ENCODE measurements at places on chromosomes 3 and 15.

DNA sequence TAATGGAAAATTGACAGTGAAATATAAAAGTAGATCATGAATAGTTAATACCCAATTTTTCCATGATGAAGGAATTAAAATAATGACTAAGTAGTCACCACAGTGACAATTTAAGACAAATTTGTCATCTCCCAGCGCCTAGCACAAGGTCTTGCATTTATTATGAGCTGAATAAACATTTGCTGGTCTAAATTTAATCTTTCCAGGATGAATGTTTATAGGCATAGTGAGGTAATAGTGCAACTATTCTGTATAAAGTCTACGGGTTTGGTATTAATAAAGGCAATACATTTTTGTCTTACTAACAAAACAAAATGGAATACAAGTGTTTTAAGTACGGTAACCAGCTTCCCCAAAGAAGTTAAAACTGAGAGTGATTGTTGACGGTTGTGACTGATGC, 209.3 kb downstream of the CD47 start:
- DNase-seq, result no peak

DNA sequence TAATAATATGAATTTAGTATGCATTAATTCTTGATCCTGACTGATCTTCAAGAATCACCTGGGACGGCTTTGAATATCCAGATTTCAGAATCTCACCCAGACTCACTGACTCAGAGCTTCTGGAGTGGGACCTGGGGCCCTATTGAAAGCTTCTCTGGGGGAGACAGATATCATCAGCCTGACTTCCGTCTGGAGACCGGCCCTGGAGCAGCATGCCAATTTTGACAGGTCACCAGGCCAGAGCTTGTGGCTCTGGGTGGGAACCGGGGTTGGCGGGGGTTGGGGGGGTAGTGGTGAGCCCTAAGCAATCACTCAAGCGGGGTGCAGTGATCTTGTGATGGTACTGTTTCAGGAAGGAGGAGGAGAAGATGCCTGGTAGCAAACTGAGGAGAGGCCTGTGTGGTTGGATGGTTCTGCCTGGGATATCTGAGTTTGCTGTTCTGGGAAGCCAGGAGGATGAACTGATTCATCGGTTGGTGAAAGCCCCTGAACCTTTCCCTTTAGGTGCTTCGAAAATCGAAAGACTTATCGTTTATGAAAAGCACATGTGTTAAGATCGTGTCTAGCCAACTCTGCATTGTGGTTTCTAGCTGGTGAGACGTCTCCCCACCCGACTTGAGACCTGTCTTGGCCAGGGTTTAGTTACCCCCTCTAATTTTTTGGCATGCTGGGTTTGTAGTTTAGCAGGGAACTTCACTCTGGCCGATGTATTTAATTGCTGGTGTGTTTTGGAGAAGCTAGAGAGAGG, 263.9 kb upstream of the C2CD4B start:
- no peak for DNase-seq

GRCh38 chr3:194323785-194324735, 27.1 kb downstream of the CPN2 start:
- no peak for DNase-seq

DNA sequence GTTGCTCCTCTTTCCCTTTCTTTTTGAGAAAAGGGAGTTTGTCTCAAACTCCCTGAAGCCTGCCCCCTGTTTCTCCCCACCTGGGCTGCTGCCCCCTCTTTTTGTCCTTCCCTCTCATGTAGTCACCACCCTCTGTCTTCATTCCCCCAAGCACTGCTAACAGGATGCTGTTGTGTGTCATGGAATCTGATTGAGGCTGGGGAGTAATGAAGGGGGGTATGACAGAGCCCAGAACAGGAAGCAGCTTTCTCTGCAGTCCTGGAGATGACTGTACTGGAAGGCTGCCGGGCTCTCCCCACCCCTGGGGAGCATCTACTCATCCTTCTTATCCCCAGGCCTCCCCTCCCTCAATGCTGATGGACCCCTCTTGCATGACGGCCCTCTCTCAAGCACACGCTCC, 181.6 kb downstream of the ABHD5 start:
- no peak for DNase-seq

GRCh38 chr15:95715906-95716656, 614.4 kb upstream of the NR2F2 start:
- no peak for DNase-seq

GRCh38 chr3:9399337-9399703, 1.9 kb downstream of the SETD5 start:
- no peak for DNase-seq

DNA sequence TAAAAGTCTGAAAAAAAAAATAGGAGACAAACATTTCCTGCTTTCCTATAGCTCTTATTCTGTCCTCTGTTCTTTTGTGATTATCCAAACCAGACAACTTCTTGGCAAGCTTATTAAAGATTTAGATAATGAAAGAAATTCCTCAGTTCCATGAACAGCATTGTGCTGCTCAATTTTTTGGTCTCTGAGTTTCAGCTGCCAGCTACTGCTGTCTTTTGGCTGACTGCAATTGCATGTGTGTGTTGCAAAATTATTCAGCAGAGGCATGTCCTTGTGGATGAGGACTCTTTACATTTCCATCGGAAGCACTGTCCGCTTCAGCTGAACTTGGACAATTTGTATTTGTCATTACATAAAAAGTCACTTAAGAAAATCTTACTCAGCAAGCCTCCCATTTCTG, 397.3 kb upstream of the RASGRP1 start:
- no peak for DNase-seq

GRCh38 chr3:74550686-74551085, 63.8 kb downstream of the CNTN3 start:
- no peak for DNase-seq

DNA sequence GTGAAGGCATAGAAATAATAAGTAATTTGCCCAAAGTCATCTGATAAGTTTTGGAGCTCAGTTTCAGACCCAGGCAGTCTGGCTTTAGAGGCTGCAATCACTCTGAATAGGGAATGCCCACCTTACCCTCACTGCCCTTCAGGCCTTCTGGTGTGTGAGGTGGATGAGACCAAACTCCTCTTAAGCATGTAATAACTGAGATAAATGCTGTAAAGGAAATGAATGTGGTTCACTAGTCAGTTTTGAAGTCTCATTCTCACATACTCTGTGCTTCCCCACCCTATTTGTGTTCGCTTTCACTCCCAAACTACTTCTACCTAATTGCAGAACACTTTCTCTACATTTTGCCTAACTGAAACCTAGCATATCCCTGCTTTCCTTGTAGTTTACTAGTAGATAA, 144.1 kb downstream of the FILIP1L start:
- no peak for DNase-seq

- no peak for DNase-seq
Observed at GRCh38 chr3:29333576-29333975, 52.7 kb downstream of the RBMS3 start.

GRCh38 chr3:46557814-46558183, 8.3 kb downstream of the LRRC2 start:
- no peak for DNase-seq

GRCh38 chr3:123723070-123723469, 138.2 kb upstream of the HACD2 start:
- DNase-seq, result no peak

- no peak for DNase-seq
Observed at GRCh38 chr3:93867425-93867824, 106.3 kb downstream of the PROS1 start.

DNA sequence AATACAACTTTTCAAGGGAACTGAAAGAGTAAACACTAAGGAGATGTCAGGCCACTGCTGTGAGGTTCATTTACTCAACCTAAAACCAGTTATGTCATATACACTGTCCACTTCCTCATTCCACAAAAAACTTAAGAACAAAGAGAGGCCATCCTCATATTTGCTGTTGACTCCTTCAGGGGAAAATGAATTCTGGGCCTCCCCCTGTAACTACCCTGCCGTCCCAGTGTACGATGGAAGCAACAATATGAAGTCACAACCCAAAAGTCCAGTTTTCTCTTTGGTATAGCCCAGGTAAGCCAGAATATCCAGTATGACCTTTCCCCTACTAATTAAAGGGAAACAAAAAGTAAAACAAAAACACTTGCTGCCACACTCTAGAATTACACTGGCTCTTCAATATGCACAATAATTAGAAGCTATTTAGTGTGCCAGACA, 16.2 kb downstream of the CEP152 start:
- no peak for DNase-seq

DNA sequence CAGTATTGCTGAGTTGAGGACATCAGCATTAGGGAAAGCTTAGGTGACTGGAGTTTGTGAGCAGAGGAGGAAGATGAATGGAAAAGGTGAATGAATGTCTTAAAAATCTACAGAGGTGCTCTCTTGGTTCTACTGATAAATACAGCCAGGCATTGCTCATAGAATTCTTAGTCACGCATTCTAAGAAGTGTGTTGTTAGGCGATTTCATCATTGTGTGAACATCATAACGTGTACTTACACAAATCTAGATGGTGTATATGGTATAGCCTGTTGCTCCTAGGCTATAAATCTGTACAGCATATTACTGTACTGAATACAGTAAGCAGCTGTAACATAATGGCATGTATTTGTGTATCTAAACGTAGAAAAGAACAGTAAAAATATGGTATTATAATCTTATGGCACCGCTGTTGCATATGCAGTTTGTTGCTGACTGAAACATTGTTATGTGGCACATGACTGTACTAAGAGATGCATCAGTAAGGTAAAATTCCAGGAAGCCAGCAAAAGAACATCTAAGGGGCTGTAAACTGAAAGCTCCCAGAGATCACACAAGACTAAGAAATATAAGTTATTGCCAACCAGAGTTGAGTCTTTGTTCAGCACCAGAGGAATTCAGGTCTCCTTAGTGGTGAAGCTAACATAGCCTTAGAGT, 42.9 kb upstream of the ASB14 start:
- no peak for DNase-seq

GRCh38 chr3:47412842-47413520, 32.2 kb downstream of the PTPN23 start:
- DNase-seq, result no peak

GRCh38 chr3:10229576-10229975, 18.7 kb upstream of the TATDN2 start:
- DNase-seq, result no peak

GRCh38 chr3:36707623-36708409, 56.5 kb downstream of the DCLK3 start:
- DNase-seq, result no peak

DNA sequence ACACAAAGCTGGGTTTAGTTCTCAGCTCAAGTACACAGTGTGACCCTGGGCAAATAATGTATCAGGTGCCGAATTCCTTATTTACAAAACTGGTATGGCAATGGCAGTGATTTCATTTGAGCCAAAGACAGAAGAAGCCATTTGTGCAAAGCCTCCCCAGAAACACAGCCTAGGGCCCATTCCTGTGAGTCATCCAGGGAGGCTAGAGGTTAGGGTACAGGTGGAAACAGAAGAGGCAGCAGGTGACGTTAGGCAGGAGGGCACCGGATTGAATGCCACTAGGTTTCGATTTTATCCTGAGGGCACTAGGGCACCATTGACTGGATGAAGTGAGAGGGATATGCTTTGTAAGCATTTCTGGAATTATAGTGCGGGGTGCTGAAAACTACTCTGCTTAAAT, 766.9 kb upstream of the NR2F2 start:
- DNase-seq, result no peak

- DNase-seq, result no peak
Observed at GRCh38 chr15:90382320-90382719, 5.7 kb upstream of the IQGAP1 start.

GRCh38 chr3:16079519-16079918, 95.0 kb upstream of the GALNT15 start:
- DNase-seq, result no peak

DNA sequence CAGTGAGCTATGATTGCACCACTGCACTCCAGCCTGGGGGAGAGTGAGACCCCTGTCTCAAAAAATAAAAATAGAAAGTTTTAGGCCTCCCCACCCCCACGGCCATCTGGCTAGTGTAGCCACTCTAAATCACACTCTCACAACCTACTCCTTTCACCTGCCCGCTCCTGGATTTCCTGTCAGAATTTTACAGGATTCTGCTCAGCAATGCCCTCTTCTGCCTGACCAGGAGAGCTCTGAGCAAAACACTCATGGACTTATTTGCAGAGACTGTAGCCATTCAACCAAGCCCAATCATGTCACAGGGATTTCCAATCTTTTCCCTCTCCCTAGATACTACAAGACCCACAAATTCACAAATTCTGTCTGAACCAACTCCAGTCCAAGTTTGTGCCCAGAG, 242.6 kb upstream of the TPRG1 start:
- no peak for DNase-seq

GRCh38 chr15:70152070-70152480, 54.4 kb upstream of the TLE3 start:
- peak; percentile 90 for DNase-seq

GRCh38 chr3:160719710-160720109, 36.3 kb upstream of the PPM1L start:
- DNase-seq, result no peak

GRCh38 chr3:25420885-25421284, 7.2 kb upstream of the RARB start:
- DNase-seq, result no peak

DNA sequence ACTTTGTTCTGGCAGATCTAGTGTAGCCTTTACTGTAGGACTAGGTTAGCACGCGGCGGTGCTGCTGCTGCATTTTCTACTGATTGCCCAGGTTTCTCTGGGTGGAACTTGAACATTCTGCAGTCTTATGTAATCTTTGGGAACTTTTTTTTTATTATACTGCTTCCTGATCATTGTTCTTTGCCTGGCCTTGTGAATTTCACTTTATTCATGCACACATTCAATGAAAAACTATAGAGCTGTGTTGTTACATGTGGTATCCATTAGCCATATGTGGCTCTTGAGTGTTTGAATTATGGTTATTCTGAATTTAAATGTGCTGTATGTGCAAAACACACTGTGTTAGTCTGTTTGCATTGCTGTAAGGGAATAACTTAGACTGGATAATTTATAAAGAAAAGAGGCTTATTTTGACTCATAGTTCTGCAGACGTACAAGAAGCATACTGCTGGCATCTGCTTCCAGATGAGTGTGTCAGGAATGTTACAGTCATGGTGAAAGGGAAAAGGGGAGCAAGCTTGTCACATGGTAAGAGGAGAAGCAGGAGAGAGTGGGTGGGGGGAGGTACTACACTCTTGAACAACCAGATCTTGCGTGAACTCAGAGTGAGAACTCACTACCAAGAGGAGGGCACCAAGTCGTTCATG, 26.5 kb downstream of the MEF2A start:
- DNase-seq, result no peak

- DNase-seq, result no peak
Observed at GRCh38 chr3:10160346-10160745, 4.4 kb upstream of the IRAK2 start.

DNA sequence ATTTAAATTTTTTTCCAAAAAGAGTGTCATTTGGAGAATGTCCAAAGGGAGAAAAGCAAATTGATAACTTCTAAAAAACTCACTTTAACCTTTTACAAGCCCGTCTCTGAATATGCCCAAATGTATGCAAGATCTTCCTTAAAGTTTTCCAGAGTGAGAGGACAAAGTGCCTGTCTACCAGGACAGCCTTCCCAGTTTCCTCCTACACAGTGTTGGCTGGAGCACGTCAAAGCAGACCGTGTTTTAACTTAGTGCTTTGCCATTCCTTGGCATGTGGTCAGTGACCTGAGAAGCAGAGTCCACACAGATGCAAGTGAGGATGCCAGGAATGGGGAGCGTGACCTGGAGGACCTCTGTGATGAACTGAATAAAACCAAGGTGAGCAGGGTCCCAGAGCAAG, 245.7 kb downstream of the FAM43A start:
- DNase-seq, result no peak

All from NCI-H2081 treated with DMSO at 0.1 percent for 48 hours (cell line).